ENCODE measurements at places on chromosomes 7 and 10.
A peak's percentile ranks its signal among the peaks of the same experiment; 100 is the strongest.

GRCh38 chr7:67725423-67725822 is 728.8 kb downstream of the TYW1 start:
- no peak for DNase-seq

DNA sequence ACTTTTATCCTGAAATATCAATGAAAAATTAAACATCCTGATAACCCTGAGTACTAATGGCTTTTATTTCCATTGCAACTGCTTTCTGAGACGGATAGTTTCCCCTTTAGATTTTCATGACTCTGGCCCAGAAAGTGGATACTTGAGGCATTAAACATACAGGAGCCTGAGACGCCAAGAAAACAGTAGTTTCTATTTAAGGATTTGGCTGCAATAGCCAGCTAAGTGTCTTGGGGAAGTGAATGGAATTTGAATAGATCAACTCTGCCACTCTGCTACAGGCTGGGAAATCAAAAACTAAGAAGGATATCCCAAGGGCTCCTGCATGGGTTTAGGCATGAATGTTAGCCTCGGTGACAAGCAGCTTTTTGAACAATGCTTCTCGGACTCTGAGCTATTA is 24.7 kb upstream of the GPAM start:
- peak; percentile 50 for DNase-seq

- DNase-seq: peak; percentile 22
Observed at GRCh38 chr7:13117103-13117502, 429.7 kb downstream of the ARL4A start.

DNA sequence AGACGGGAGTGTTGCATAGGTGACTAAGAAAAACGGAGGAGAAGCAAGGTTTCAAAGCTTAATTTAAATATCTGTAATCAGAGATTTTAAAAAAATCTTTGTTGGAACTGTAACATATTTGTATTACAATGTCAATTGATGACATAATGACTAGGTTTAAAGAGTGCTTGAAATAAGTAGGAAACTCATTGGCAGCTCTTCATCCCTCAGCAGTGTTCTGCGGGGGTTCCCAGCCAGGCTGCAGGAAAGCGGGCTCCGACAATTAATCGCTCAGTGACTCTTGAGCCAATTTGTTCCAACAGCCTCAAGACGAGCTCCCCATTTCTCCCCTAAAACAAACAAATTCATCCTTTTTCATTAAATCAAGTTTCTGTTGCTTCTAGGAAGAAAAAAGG is 22.6 kb downstream of the CPXM2 start:
- no peak for DNase-seq

GRCh38 chr7:29447828-29448227 is 115.8 kb upstream of the PRR15 start:
- no peak for DNase-seq

DNA sequence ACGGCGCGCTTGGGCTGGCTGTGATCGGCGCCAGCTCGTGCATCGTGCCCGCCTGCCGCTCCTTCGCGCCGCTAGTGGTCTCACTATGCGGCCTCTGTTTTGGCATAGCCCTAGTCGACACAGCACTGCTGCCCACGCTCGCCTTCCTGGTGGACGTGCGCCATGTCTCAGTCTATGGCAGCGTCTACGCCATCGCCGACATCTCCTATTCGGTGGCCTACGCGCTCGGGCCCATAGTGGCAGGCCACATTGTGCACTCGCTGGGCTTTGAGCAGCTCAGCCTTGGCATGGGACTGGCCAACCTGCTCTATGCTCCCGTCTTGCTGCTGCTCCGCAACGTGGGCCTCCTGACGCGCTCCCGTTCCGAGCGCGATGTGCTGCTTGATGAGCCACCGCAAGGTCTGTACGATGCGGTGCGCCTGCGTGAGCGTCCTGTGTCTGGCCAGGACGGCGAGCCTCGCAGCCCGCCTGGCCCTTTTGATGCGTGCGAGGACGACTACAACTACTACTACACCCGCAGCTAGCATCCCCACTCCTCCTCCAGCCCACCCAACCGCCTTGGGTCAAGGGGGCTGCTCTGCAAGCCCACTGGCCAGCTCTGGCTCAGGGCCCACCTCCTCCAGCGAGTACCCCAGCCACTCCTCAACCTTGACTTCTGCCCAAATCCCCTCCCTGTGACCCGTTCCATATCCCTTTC is 1.9 kb downstream of the SLC18A3 start:
- DNase-seq: no peak

DNA sequence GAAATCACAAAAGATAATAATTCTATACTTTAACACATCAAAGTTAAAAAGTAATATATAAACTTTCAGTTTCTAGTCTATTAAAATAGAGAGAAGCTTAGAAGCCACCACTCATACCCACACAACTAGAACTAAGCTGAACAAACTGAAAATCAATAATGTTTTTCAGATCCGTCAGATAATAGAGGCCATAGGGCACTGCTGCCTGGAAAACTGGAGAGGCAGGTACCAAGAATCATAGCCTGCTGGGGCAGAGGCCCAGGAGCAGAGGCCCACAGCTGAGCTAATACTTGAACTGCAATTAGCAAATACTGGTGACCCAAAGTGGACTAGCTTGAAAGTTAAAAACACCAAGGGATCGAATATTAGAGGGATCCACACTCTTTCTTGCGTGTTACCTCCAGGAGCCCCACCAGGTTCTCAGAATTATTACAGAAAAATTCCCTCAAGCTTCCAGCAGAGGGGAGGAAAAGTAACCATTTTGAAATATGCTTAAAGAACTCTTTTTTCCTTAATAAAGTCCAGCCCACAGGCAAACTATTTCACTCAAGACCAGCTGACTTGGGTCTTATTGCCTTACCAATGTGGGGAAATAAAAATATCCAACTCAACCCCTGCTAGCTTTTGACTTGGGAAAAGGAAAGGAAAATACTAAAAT is 774.1 kb upstream of the IGFBP3 start:
- no peak for DNase-seq

- DNase-seq: no peak
Observed at GRCh38 chr7:151999424-152000090, 25.9 kb upstream of the GALNT11 start.

GRCh38 chr7:19914866-19915265 is 141.4 kb upstream of the TMEM196 start:
- no peak for DNase-seq

DNA sequence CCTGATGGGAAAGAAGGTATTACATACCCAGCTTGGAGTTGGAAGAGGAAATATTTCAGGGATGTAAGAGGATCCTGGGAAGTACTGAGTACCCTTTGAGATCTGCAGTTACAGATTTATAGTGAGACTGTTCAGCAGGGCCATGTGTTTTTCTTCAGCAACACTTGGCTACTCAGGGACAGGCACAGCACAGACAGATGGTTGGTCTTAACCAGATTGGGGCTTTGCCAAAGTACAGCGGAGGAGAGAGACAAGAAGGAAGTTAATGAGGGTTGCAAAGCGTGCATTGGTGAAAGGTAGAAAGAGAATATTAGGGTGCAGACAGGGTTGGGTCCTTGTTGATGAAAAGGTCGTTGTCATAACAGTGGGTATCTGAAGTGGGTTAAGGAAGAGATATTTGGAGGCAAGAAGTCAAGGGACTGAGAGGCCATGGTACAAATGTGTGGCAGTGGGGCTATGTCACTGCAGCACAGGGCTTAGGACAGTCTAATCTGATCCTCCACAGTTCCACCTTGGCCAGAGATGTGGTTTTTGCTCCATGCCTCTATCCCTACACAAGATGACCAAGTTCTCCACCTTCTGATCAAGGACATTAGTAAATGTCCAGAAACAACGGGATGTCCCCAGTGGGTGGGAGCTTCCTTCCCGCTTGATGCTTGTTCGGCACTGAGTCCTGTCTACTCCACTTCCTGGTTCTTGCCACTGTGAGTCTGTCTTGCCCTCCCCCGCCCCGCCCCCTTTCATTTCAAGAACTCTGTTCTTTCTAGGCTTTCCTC is 18.9 kb upstream of the DNAJC1 start:
- DNase-seq: no peak

- DNase-seq: no peak
Observed at GRCh38 chr10:6167456-6167855, 35.3 kb upstream of the PFKFB3 start.

DNA sequence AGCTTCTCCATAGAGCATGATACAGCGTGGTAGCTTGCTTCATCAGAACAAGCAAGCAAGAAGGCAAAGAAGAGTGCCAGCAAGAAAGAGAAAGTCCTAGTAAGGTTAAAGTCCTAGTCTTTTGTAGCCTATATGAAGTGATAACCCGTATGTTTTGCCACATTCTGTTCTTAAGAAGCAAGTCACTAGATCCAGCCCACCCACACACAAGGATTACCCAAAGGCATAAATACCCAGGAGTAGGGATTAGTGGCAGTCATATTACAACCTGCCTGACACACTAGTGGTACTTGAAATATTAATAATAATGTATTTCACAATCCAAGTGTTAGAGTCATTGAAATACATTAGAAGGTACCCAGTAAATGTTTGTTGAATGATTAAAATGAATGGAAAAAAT is 285.5 kb downstream of the HPSE2 start:
- no peak for DNase-seq

- DNase-seq: peak; percentile 27
Observed at GRCh38 chr10:48306870-48307710, 613 bp downstream of the MAPK8 start.

GRCh38 chr10:19999431-19999830 is 183.2 kb downstream of the PLXDC2 start:
- no peak for DNase-seq

GRCh38 chr7:116665332-116665996 is 6.5 kb upstream of the MET start:
- DNase-seq: no peak

- DNase-seq: peak; percentile 1
Observed at GRCh38 chr7:84264396-84264795, 69.8 kb upstream of the SEMA3A start.

GRCh38 chr7:127486654-127487053 is 94.1 kb upstream of the ZNF800 start:
- DNase-seq: no peak

- DNase-seq: no peak
Observed at GRCh38 chr10:124882313-124882712, 59.6 kb upstream of the ZRANB1 start.

DNA sequence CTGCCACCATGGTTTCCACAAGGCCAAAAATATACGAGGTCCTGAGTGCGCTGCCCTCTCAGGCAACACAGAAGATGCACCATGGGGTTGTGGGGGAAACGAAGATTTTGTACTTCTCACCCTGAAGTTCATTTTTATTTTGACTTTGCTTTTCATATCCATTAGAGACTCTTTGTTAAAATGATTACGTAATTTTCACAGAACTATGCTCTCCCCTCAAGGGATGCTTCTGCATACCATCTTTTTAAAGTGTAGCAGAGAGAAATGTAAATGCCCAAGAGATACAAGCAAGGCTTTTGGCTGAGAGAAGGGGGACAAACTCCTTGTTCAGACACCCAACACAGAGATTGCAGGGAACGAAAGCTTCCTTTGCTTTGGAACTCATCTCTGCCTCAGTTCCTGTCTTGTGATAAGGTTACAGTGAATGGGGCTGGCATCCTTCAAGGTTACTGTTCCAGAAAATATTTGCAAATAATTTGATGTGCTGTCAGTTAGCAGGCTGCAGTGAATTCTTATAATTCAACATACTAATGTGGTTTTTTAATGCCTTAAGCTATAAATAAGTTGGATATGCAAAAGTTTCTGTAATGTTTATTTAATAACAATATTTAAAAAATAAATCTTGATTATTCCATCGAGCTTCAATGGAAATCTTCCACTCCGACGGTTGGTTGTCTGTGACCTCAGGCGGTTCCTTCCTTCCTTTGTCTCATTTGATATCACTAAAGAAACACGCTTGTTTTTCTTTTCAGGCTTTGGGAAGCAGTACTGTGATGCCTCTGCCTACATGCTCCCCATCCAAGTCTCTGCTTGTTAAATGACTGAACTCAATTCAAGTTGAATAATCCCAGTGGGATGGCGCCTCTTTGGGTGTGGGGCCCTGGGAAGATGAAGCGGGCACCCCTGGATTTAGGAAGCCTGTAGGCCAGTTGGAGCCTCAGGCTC is 209.3 kb upstream of the CTBP2 start:
- no peak for DNase-seq

DNA sequence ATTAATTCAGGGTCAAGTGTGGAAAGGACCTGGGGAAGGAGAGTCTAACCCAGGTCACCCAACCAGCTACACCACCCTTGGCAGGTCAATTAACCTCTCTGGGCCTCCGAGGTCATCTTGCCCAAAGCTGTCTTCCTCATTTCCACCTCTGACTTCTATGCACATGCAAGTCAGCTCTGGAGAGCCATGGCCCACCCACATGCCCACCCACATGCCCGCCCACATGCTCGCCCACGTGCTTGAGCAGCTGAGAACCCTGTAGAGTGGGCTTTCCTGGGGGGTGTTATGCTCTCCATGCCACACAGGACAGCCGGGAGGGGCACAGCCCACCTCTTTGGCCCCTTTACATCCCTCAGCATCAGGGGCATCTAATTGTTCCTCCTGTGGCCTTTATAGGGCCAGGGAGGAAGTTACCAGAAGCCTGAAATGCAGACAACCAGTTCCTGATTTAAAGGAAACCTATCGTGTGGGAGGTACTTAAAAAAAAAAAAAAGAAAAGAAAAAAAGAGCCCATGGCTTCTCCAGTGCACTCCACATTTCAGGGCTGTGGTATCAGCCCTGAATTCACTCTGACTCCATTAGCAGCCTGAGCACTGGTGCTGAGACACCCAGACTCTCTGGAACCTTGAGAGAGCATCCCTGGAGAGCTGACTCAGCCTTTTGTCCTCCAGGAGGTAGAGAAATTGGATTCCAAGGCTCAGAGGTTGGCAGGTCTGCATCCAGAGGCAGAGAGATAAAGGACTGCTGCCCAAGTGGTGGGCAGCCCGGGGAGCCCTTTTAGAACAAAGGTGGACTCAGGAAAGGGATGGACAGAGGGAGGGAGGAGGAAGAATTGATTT is 176.2 kb upstream of the ZMIZ1 start:
- DNase-seq: no peak

- no peak for DNase-seq
Observed at GRCh38 chr10:119858063-119858462, 14.6 kb downstream of the MCMBP start.

GRCh38 chr7:138309186-138309585 is 150.9 kb upstream of the TRIM24 start:
- DNase-seq: no peak

- no peak for DNase-seq
Observed at GRCh38 chr7:1488016-1488415, 16.2 kb downstream of the INTS1 start.

- DNase-seq: peak; percentile 40
Observed at GRCh38 chr7:152177681-152178404, 152.4 kb downstream of the GALNT11 start.

DNA sequence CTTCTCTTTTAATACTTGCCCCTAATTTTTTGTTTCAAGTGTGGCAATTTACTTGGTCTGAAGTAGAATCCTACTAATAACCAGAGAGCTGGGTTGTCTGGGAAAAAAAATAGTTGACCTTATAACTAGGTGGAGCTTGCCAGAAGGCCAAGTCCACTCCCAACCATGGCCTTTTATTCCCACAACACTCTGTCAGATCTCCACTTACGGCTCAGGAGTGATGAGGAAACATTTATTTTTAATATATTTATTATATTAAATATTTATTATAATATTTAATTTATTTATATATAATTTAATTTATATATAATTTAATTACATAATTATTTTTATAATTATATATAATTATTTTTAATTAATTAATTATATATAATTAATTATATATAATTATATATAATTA is 58.8 kb downstream of the TSPAN12 start:
- DNase-seq: no peak

Measured in HFFc6 (cell line).